ENCODE measurements at places on chromosomes 1 and 21. TPM values are rescaled to one million over a fixed set of nuclear protein-coding genes. Genes with fewer than 3 reads are reported as not detected.

DNA sequence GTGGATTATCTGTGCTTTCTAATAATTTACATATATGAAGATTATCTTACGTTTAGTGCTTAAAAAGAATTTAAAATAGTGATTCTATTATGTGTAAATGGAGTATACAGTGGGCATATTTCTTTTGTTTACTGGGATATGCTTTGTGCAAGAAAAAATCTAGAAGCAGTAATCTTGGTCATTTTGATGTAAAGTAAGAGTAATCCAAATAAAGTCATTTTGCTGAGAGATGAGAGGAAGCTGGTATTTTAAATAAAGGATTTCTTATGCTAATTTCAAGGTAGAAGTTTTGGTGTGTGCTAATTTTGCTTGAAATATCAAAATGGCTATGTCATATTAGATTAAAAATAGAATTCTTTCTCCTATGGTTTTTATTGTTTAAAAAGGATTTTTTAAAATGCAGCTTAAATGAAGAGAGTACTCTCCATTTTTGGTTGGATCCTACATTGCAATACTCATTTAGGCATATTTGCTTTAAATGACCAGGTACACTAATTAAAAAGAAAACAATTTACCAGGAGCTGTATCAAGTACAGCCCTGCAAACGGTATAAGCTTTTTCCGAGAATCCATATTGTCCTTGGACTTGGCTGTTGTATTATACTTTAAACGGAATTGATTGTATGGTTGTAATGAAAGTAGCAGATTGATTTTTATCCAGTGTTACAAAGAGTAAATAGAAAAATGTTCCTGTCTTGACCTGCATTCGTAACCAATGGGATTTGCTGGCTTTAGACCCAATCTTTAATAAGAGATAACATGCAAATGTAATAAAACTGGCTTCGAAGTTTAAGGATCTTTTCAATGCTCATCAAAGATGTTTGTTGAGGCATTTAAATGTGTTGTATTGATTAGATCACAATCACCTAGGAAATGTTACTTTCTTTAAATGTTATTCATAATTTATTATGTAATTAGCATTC is 574.7 kb downstream of the USP25 start:
- H3K36me3 ChIP-seq, result no peaks in the 10 kb centered on the region
- H3K27me3 ChIP-seq, result no peaks in the 10 kb centered on the region
- no peak for DNase-seq
- no peak overlapping the region for H3K4me3 ChIP-seq
- H3K4me1 ChIP-seq, result no peaks in the 10 kb centered on the region

SYPL2 gene
- not detected for total RNA-seq

DNA sequence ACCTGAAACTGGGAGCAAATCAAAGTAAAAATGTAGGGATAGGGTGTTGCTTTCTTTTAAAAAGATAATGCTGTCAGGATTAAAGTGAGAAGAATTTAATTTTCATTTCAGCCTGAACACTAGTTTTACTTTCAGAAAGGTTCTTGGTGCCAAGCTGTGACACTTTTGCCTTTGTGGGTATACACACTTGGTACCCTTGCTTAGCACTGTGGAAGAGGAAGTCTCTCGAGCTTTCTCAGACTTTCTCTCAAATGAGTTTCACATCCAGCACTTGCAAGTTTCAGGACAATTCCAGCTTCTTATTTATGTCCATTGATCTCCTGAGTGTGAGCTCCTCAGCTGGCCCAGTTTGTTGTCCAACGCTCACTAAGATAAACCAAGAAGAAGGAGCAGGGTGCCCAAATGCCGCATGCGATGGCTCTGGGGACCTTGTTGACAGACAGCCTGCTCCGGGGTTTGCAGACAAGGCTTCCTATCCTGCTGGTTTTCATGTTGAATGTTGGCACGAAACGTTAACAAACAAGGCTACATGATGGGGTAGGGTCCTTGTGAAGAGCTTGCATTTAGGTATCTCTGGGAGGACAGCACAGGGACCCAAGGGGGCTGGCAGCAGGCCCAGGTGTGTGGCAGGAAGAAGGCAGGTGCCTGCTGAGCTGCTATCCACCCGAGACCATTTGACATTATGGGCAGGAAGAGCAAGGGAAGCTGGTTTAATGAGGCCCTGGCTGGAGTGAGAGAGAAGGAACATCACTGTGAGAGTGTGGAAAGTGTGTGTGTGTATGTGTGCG is 79.7 kb downstream of the POFUT2 start:
- no peak overlapping the region for H3K4me3 ChIP-seq
- no peak overlapping the region for H3K27ac ChIP-seq
- no peaks in the 10 kb centered on the region for H3K4me1 ChIP-seq
- H3K36me3 ChIP-seq, result no peaks in the 10 kb centered on the region
- DNase-seq, result no peak

GRCh38 chr1:22592051-22592450 is 28.8 kb downstream of the EPHA8 start:
- no peaks in the 10 kb centered on the region for H3K4me1 ChIP-seq
- no peak overlapping the region for H3K27ac ChIP-seq
- no peaks in the 10 kb centered on the region for H3K27me3 ChIP-seq
- no peaks in the 10 kb centered on the region for H3K36me3 ChIP-seq
- no peak overlapping the region for H3K4me3 ChIP-seq

GRCh38 chr21:41210426-41211059 is 42.6 kb downstream of the BACE2 start:
- peaks cover 12% of the 10 kb centered on the region for H3K4me1 ChIP-seq
- no peak overlapping the region for H3K4me3 ChIP-seq
- H3K27ac ChIP-seq, result no peak overlapping the region

GRCh38 chr1:31620631-31621497 is 3.4 kb downstream of the HCRTR1 start:
- no peaks in the 10 kb centered on the region for H3K27me3 ChIP-seq
- no peaks in the 10 kb centered on the region for H3K36me3 ChIP-seq
- no peak overlapping the region for H3K4me3 ChIP-seq
- no peak overlapping the region for H3K27ac ChIP-seq

GRCh38 chr1:228835911-228836310 is 100.6 kb downstream of the RHOU start:
- H3K27ac ChIP-seq, result no peak overlapping the region
- H3K4me3 ChIP-seq, result no peak overlapping the region
- no peaks in the 10 kb centered on the region for H3K36me3 ChIP-seq
- no peaks in the 10 kb centered on the region for H3K27me3 ChIP-seq
- DNase-seq, result no peak

- H3K4me3 ChIP-seq, result no peak overlapping the region
- DNase-seq, result no peak
- H3K4me1 ChIP-seq, result peaks cover under 1% of the 10 kb centered on the region
- no peaks in the 10 kb centered on the region for H3K36me3 ChIP-seq
- H3K27me3 ChIP-seq, result no peaks in the 10 kb centered on the region
These were observed 7.4 kb downstream of the CFAP74 start for GRCh38 chr1:1996207-1996651.

- H3K27ac ChIP-seq, result no peak overlapping the region
- DNase-seq, result no peak
- no peak overlapping the region for H3K4me3 ChIP-seq
- no peaks in the 10 kb centered on the region for H3K27me3 ChIP-seq
These were observed 37.3 kb downstream of the MFSD2A start for GRCh38 chr1:39992234-39992633.

- H3K27me3 ChIP-seq, result no peaks in the 10 kb centered on the region
- no peak overlapping the region for H3K4me3 ChIP-seq
- H3K36me3 ChIP-seq, result no peaks in the 10 kb centered on the region
- no peak overlapping the region for H3K27ac ChIP-seq
These were observed 94.8 kb downstream of the CRB1 start for GRCh38 chr1:197362871-197363270.

KRTAP21-2 gene
- not detected for total RNA-seq

ALX3 gene
- total RNA-seq, result not detected

DNA sequence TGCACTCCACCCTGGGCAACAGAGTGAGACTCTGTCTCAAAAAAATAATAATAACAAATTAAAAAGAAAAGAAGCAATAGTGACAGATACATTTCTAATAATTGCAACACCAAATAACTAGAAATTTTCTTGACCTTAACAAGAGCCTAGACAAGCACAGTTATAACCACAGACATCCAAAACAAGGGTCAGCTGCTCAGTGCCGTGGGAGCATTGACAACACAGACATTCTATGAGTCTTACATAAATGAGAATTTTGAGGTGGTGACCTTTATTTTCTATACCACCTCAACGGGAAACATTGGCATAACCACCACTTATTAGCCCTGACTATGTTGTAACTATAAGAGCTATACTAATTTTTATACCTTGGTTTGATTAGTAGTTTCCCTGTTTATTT is 156.1 kb downstream of the NR5A2 start:
- no peaks in the 10 kb centered on the region for H3K4me1 ChIP-seq
- no peak overlapping the region for H3K27ac ChIP-seq
- no peaks in the 10 kb centered on the region for H3K36me3 ChIP-seq
- no peaks in the 10 kb centered on the region for H3K27me3 ChIP-seq
- no peak for DNase-seq

- no peaks in the 10 kb centered on the region for H3K27me3 ChIP-seq
- no peaks in the 10 kb centered on the region for H3K4me1 ChIP-seq
- no peak overlapping the region for H3K4me3 ChIP-seq
- H3K27ac ChIP-seq, result peak overlapping the region; percentile 94
- H3K36me3 ChIP-seq, result no peaks in the 10 kb centered on the region
These were observed 67.6 kb downstream of the MAB21L3 start for GRCh38 chr1:116178837-116179236.

- H3K27me3 ChIP-seq, result peaks cover 47% of the 10 kb centered on the region
- peak; percentile 31 for DNase-seq
- no peak overlapping the region for H3K27ac ChIP-seq
- peaks cover 23% of the 10 kb centered on the region for H3K4me1 ChIP-seq
These were observed 1.9 kb downstream of the EFNA3 start for GRCh38 chr1:155080312-155081228.

HUNK gene
- total RNA-seq, result 1.8 TPM

- H3K4me3 ChIP-seq, result no peak overlapping the region
- no peak for DNase-seq
- H3K36me3 ChIP-seq, result no peaks in the 10 kb centered on the region
- no peaks in the 10 kb centered on the region for H3K27me3 ChIP-seq
- H3K27ac ChIP-seq, result no peak overlapping the region
These were observed 70.9 kb upstream of the PLPPR4 start for GRCh38 chr1:99193431-99193830.

DNA sequence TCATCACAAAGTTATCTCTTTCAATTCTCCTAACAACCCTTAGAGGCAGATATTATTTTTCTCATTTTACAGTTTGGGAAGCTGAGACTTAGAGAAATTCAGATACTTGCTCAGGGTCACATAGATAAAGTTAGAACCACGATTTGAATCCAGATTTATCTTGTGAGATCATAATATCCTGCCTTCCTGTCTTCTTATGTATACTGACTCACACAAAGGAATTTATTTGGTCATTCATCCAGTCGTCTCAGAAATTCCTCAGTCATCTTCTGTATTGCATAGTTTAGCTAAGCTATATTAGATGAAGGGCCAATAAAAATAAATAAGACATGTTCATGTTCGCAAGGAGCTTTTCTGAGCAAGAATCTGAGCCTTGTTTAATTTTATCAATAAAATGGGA is 35.8 kb upstream of the RUNX1 start:
- no peak for DNase-seq
- no peaks in the 10 kb centered on the region for H3K4me1 ChIP-seq
- H3K4me3 ChIP-seq, result no peak overlapping the region
- no peaks in the 10 kb centered on the region for H3K36me3 ChIP-seq
- no peak overlapping the region for H3K27ac ChIP-seq

DNA sequence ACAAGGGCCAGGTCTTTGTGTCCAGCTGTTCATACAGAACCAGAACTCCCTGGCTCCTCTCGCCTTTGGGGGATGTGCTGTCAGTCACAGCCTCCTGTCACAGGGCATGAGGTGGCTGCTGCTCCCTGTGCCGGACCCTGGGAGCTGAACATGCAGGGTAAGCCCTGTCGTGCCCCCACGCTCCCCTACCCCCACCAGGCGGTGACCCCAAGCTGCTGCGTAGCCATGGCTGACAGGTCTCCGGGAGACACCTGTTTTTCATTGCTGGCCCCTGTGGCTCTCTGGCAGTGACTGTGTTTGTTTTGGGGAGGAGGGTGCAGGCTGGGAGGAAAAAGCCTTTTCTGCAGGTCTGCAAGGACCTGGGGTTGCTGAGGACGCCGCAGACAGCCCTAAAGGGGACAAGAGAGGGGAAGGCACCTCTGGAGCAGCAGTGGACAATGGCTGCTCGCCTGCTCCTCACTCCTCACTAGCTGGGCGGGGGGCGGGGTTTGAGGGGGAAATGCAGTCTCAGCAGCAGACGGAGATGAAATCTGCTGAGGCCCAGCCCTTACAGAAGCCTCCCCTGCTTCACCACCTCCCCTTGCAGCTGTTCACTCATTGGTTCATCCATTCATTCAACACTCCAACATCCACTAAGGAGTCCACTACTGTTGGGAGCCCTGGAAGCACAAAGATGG is 81.4 kb downstream of the TRABD2B start:
- no peaks in the 10 kb centered on the region for H3K27me3 ChIP-seq
- peaks cover 17% of the 10 kb centered on the region for H3K4me1 ChIP-seq
- H3K36me3 ChIP-seq, result no peaks in the 10 kb centered on the region
- DNase-seq, result no peak
- H3K27ac ChIP-seq, result no peak overlapping the region
- H3K4me3 ChIP-seq, result no peak overlapping the region
